Small intestine (tissue), 16 donors: ENCODE measurements at places on chromosomes 1 and 21. TPM values are rescaled to one million over a fixed set of nuclear protein-coding genes. Genes with fewer than 3 reads are reported as not detected.

The HIVEP3 gene
- polyA plus RNA-seq, result 0.67 TPM

The DNASE2B gene
- polyA plus RNA-seq, result 0.18 TPM

The VAV3 gene
- 50.2 TPM for polyA plus RNA-seq

The CRNN gene
- polyA plus RNA-seq, result 0.95 TPM
